ENCODE measurements at places on chromosomes 7 and 10. TPM values are rescaled to one million over a fixed set of nuclear protein-coding genes. Genes with fewer than 3 reads are reported as not detected.

Gene ZNF117
- total RNA-seq: 1.9 TPM

Gene A1CF
- not detected for total RNA-seq

Gene UCN3
- total RNA-seq: not detected

Gene AHR
- 13.6 TPM for total RNA-seq

Gene CCDC3
- 6.1 TPM for total RNA-seq

Gene PPP2R2D
- total RNA-seq: 22.4 TPM

Gene NRP1
- total RNA-seq: 20.4 TPM

Gene LRRD1
- total RNA-seq: not detected

Gene SMO
- 1.2 TPM for total RNA-seq

Gene SPDYE16
- not detected for total RNA-seq

Gene CHST3
- 11.5 TPM for total RNA-seq

Gene NACAD
- total RNA-seq: 1.5 TPM

Gene CALHM3
- not detected for total RNA-seq

Gene FANK1
- total RNA-seq: 0.42 TPM

Gene SNX10
- total RNA-seq: 1.2 TPM

Gene CDK6
- 2.1 TPM for total RNA-seq

Gene INA
- total RNA-seq: not detected

Gene SHH
- total RNA-seq: not detected

Gene LIPF
- total RNA-seq: not detected

Gene SUPV3L1
- 29.7 TPM for total RNA-seq

Gene GRID2IP
- total RNA-seq: not detected

Gene SUN3
- total RNA-seq: not detected

Gene KIAA1549
- 0.73 TPM for total RNA-seq

Gene HOXA1
- 0.36 TPM for total RNA-seq

Gene NRBF2
- total RNA-seq: 11.6 TPM

Gene SPDYE8
- total RNA-seq: not detected

Gene TAF5
- total RNA-seq: 6.4 TPM

Gene FAM25G
- not detected for total RNA-seq

Gene ADAM12
- total RNA-seq: not detected

Gene KAT6B
- 37.7 TPM for total RNA-seq

Gene CCDC172
- total RNA-seq: not detected

Gene MOGAT3
- not detected for total RNA-seq

Gene ZCCHC24
- total RNA-seq: 59.6 TPM

Gene LIPJ
- total RNA-seq: 0.15 TPM

Gene AEBP1
- total RNA-seq: 22.3 TPM

Gene GCK
- total RNA-seq: not detected
